ENCODE measurements at places on chromosomes 1 and 21. TPM values are rescaled to one million over a fixed set of nuclear protein-coding genes. Genes with fewer than 3 reads are reported as not detected.

The SPRR1A gene
- not detected for total RNA-seq

The ZMYND12 gene
- 0.21 TPM for total RNA-seq

The RGS4 gene
- total RNA-seq = not detected

The NTNG1 gene
- not detected for total RNA-seq

The SPATA1 gene
- total RNA-seq = 1.3 TPM

The MATN1 gene
- total RNA-seq = not detected

The MMP23B gene
- 0.10 TPM for total RNA-seq

The WNT4 gene
- 0.53 TPM for total RNA-seq

The BCAR3 gene
- 48.5 TPM for total RNA-seq

The NUP210L gene
- total RNA-seq = not detected

The ZNF593OS gene
- total RNA-seq = 1.6 TPM

The FOXO6 gene
- total RNA-seq = 1.5 TPM

The PRKAB2 gene
- 3.5 TPM for total RNA-seq

The PLA2G2F gene
- total RNA-seq = 0.41 TPM

The GNAT2 gene
- total RNA-seq = not detected

The ADPRS gene
- total RNA-seq = 68.7 TPM

The CXADR gene
- total RNA-seq = 17.4 TPM

The SLC2A5 gene
- total RNA-seq = not detected

The ADCY10 gene
- not detected for total RNA-seq

The DPT gene
- total RNA-seq = not detected

The ZNF648 gene
- not detected for total RNA-seq

The ALX3 gene
- not detected for total RNA-seq

The TPTE gene
- total RNA-seq = not detected

The HEYL gene
- total RNA-seq = 0.05 TPM

The AVPR1B gene
- not detected for total RNA-seq

The CLCA1 gene
- not detected for total RNA-seq

The BOLA1 gene
- total RNA-seq = 17.8 TPM

The RNU1-4 gene
- total RNA-seq = under 0.01 TPM
